ENCODE measurements at places on chromosomes 5 and 9.

- H3K4me3 ChIP-seq, result peak overlapping the region; percentile 50
- H3K36me3 ChIP-seq, result no peaks in the 10 kb centered on the region
- peak; percentile 63 for ATAC-seq
- peaks cover 30% of the 10 kb centered on the region for H3K4me1 ChIP-seq
Measured at GRCh38 chr5:177472460-177473442, 683 bp downstream of the DBN1 start.

- H3K36me3 ChIP-seq, result no peaks in the 10 kb centered on the region
- H3K4me3 ChIP-seq, result peak within 1 kb of the TSS; percentile 94
- peak within 1 kb of the TSS; percentile 89 for H3K27ac ChIP-seq
- no peaks in the 10 kb centered on the region for H3K27me3 ChIP-seq
- ATAC-seq, result peak; percentile 95
Measured at GRCh38 chr9:5832538-5833529, at the start of gene ERMP1. ERMP1 (minus strand) TSS chr9:5833117; CDS start chr9:5833027, 90 bp downstream.

- ATAC-seq, result no peak
- peaks cover 71% of the 10 kb centered on the region for H3K4me1 ChIP-seq
- H3K27ac ChIP-seq, result peak overlapping the region; percentile 23
- peaks cover 17% of the 10 kb centered on the region for H3K36me3 ChIP-seq
Measured at GRCh38 chr5:177310332-177310731, 1.4 kb downstream of the MXD3 start.

GRCh38 chr9:76667521-76667957 is 96.7 kb upstream of the PCA3 start:
- ATAC-seq, result no peak
- no peaks in the 10 kb centered on the region for H3K4me1 ChIP-seq
- H3K27me3 ChIP-seq, result peaks cover 36% of the 10 kb centered on the region
- no peak overlapping the region for H3K27ac ChIP-seq
- no peak overlapping the region for H3K4me3 ChIP-seq

GRCh38 chr9:4214486-4214885 is 85.4 kb downstream of the GLIS3 start:
- H3K4me1 ChIP-seq, result no peaks in the 10 kb centered on the region
- ATAC-seq, result no peak
- H3K36me3 ChIP-seq, result no peaks in the 10 kb centered on the region
- no peaks in the 10 kb centered on the region for H3K27me3 ChIP-seq

GRCh38 chr9:96510258-96510657 is 60.3 kb downstream of the HABP4 start:
- H3K27ac ChIP-seq, result no peak overlapping the region
- H3K4me3 ChIP-seq, result no peak overlapping the region
- ATAC-seq, result no peak
- peaks cover 32% of the 10 kb centered on the region for H3K36me3 ChIP-seq
- no peaks in the 10 kb centered on the region for H3K4me1 ChIP-seq

- peak overlapping the region; percentile 88 for H3K4me3 ChIP-seq
- no peaks in the 10 kb centered on the region for H3K27me3 ChIP-seq
- H3K4me1 ChIP-seq, result peaks cover 53% of the 10 kb centered on the region
- H3K27ac ChIP-seq, result peak overlapping the region; percentile 86
- ATAC-seq, result no peak
Measured at GRCh38 chr5:181222630-181223057, 437 bp upstream of the TRIM41 start.

GRCh38 chr5:116557669-116558271 is 16.9 kb downstream of the SEMA6A start:
- H3K27me3 ChIP-seq, result no peaks in the 10 kb centered on the region
- H3K4me1 ChIP-seq, result peaks cover 10% of the 10 kb centered on the region
- H3K27ac ChIP-seq, result no peak overlapping the region
- H3K36me3 ChIP-seq, result no peaks in the 10 kb centered on the region
- no peak for ATAC-seq
- H3K4me3 ChIP-seq, result no peak overlapping the region

All from stimulated activated memory B cell treated with anti-CD40 and anti-IgM and Interleukin-4, amounts not matched to agents 10 μg/mL and 1 μg/mL and 100 μg/mL, for 72 hours (primary cell).